ENCODE measurements at places on chromosomes 2 and 18. TPM values are rescaled to one million over a fixed set of nuclear protein-coding genes. Genes with fewer than 3 reads are reported as not detected.

The FARSB gene
- total RNA-seq, result 50.2 TPM

DNA sequence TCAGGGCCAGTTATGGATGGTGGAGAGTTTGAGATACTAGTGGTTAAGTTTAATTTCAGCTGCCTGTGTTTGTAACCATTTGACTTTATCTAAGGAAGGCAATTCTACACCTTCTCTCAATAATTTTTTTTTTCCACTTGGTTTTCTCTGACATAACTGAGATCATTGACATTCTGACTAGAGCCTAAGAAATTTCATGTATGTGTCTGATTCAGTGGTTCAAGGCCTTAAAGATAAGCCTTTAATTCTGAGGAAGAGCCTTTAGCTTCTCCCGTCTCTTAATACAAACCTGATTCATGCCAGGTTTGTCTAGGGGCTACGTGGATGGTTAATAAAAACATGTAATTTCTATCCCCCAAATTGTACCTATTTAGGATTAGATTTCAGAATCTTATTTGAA is 971.4 kb downstream of the DPP10 start:
- H3K27ac ChIP-seq, result no peak overlapping the region
- no peak overlapping the region for H3K4me3 ChIP-seq
- H3K4me1 ChIP-seq, result no peaks in the 10 kb centered on the region
- no peaks in the 10 kb centered on the region for H3K27me3 ChIP-seq
- no peaks in the 10 kb centered on the region for H3K36me3 ChIP-seq

DNA sequence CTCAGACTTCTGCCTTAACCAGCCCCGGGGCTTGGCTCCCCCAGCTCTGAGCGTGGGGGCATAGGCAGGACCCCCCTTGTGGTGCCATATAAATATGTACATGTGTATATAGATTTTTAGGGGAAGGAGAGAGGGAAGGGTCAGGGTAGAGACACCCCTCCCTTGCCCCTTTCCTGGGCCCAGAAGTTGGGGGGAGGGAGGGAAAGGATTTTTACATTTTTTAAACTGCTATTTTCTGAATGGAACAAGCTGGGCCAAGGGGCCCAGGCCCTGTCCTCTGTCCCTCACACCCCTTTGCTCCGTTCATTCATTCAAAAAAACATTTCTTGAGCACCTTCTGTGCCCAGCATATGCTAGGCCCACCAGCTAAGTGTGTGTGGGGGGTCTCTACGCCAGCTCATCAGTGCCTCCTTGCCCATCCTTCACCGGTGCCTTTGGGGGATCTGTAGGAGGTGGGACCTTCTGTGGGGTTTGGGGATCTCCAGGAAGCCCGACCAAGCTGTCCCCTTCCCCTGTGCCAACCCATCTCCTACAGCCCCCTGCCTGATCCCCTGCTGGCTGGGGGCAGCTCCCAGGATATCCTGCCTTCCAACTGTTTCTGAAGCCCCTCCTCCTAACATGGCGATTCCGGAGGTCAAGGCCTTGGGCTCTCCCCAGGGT is 5.5 kb downstream of the CTDSP1 start:
- DNase-seq, result no peak
- no peaks in the 10 kb centered on the region for H3K27me3 ChIP-seq
- H3K4me1 ChIP-seq, result peaks cover 20% of the 10 kb centered on the region
- peak overlapping the region; percentile 58 for H3K27ac ChIP-seq
- peak overlapping the region; percentile 54 for H3K4me3 ChIP-seq

DNA sequence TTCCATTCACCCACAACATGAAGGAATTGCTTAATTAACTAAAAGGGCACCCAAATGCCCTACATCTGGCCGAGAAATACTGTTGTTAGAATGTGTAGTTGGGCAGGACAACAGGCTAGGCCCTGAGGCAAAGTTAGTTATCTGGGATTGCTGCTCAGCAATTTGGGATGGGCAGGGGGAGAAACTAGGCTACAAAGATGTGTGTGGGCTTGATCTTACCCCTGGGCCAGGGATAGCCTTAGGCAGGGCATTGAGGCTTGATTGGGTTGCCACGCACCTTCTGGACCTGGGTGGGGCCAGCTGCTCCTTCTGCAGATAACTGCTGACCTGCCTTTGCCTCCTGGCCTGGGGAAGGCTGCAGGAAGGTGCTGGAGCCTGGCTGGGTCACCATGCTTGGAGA is 9.4 kb downstream of the IL18RAP start:
- H3K4me3 ChIP-seq, result no peak overlapping the region
- no peak overlapping the region for H3K27ac ChIP-seq
- H3K27me3 ChIP-seq, result no peaks in the 10 kb centered on the region
- no peaks in the 10 kb centered on the region for H3K4me1 ChIP-seq
- DNase-seq, result no peak
- no peaks in the 10 kb centered on the region for H3K36me3 ChIP-seq

DNA sequence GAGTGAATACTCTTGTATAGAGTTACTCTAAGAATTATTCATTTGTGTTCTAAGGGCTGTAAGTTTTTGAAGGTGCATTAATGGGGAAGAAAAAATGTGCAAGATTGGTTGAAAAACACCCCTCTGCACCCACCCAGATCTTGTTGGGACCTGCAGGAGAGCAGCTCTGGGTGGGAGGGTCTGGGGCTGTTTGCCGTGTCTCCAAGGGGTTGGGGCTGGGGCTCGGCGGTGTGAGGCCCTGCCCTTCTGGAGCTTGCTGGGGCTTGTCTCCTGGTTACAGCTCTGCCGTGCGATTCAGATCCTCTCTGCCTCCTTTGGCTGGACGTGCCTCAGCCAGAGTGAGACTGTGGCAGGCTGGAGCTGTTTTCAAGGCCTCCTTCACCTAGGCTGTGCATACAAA is 26.1 kb downstream of the IGFBP2 start:
- no peaks in the 10 kb centered on the region for H3K36me3 ChIP-seq
- no peak for DNase-seq
- H3K27me3 ChIP-seq, result no peaks in the 10 kb centered on the region
- peaks cover 4% of the 10 kb centered on the region for H3K4me1 ChIP-seq
- no peak overlapping the region for H3K4me3 ChIP-seq
